Dermis microvascular lymphatic vessel endothelial cell (primary cell): ENCODE measurements at places on chromosomes 5 and 9.

- peak; percentile 82 for DNase-seq
Observed at GRCh38 chr5:179819296-179820126, 1.2 kb upstream of the SQSTM1 start.

GRCh38 chr9:1026219-1026618, 23.9 kb upstream of the DMRT2 start:
- DNase-seq: no peak

DNA sequence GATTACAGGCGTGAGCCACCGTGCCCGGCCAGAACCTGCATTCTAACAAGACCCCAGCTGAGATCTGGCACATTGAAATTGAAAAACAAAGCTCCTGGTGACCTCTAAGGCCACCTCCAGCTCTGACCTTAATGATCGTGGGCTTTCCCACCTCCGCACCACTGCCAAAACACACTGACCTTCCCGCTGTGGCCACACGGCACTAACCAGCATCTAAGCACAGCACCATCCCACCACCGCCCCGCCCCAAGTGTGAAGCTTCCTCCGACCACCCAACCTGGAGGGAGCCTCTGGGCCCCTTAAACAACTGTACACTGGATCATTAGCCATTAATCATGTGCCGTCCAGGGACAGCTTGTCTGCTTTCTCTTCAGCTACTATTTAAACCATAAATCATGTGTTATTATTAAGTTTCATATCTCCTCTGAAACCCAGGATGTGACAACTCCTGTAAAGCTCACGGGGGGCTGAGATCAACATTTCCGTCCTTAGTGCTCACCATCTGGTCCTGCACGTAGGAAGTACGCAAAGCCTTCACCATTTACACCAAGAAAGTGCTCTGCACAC, 80.6 kb downstream of the COL23A1 start:
- DNase-seq: no peak

DNA sequence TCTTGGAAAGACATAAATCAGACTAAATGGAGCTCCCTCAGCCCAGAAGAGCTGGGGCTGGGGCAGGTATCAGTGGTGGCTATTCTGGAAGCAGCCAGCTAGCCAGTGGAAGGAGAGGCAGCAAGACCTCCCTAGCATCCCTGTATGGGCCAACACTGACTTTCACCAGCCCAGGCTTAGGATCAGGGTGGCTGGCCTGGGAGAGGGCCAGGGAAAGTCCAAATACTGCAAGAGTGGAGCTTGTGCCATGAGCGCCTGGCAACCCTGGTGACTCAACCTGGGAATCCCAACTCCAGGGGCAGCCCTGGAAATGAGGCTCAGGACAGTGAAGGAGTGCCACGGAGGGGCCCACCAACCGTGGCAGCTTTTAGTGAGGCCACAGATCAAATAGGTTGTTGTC, 7.6 kb upstream of the IRF1 start:
- peak; percentile 56 for DNase-seq

DNA sequence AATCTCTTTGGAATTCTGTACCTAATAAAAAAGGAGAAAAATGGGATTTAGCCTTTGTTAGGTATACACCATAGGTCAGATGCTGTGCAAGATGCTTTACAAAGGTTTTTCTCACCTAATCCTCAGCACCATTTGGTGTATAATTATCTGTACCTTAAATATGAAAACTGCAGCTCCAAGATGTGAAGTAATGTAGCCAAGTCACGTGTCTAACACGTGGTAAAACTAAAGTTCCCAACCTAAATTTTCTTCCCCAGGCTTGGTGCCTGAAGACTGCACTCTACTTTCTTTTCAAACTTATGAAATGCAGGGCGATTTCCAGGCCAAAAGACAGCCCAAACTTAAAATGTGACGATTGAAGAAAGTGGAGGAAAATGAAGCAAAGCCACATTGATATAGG, 125.8 kb downstream of the CDH6 start:
- DNase-seq: no peak

DNA sequence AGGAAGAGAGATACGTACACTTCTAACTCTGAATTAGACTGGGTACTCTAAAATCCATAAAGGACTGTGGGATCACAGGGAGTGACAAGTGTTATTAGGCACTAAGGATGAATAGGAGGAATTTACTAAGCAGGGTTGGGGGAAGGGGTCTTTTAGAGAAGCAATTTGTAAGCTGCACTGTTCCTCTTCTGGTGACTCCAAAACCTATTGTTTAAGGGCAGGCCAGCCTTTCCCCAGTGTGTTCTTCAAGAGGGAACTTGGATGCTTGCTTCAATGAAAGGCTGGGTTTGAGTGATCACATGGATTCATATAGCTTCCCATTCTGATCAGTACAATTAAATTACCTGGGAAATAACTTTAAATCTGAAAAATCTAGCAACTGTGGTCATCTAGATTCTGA, 71.8 kb downstream of the STX17 start:
- DNase-seq: no peak

GRCh38 chr9:113381909-113382411, 5.2 kb upstream of the HDHD3 start:
- no peak for DNase-seq

DNA sequence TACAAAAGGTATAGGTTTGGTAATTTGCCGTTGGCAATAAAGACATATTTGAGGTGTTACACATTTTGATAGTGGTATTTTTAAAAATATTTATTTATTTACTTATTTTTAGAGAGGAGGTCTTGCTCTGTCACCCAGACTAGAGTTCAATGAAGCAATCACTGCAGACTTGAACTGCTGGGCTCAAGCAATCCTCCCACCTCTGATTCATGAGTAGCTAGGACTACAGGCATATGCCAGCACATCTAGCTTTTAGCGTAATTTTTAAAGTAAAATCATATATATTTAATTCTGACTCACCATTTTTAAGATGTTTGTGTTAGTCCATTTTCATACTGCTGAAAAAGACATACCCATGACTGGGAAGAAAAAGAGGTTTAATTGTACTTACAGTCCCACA, 1974.3 kb downstream of the EFNA5 start:
- no peak for DNase-seq

DNA sequence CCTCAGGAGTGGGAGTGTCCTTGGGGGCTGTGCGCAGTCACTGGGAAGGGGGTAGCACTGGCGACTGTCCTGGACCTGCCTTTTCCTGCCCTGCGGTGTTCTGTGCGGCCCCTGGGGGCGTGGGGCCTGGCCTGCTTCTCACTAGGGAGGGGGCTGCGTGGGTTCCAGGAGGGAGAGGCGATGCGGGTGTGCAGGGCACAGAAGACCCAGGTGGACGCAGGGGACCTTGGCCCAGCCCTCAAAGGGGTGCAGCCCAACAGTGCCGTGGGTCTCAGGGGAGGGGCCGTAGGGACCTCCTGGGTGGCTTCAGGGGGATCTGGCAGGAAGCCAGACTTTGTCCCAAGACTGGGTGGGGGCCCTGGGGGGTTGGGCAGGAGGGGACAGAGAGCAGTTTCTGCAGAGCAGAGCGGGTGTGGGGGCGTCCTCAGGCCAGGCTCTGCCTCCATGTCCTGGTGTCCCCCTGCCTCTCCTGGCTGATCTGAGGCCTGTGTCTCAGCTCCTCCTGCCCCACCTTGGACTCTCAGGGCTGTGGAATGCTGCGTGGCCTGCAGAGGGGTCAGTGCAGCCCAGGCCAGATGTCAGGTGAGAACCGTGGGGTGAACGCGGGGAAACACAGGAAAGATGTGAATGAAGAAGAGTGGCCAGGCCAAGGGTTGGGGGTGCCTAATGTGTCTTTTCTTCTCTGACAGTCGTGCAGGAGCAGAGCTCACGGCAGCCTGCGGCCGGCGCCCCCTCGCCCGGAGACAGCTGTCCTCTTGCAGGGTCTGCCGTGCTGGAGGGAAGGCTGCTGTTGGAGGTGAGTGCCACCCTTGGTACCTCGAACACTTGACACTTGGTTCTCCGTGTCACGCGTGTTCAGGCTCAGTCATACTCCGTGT, 54.6 kb downstream of the AHRR start:
- no peak for DNase-seq

DNA sequence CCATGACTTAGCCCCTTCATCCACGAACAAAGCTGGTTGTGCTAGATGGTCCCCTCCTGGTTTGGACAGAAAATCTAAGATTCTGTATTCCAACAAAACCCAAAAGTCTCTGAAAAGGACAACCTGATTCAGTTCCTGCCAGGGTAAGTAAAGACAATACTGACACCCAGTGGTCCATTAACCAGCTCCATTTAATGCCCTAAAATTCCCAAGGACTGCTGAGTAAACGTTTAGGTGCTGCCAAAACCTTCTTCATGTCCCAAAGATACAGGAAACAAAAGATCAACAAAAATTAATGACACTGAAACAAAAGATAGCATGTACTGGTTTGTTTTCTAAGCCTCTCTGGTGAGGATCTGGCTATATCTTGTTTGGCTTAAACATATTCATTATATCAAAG, 25.3 kb upstream of the PPP1R2B start:
- no peak for DNase-seq

DNA sequence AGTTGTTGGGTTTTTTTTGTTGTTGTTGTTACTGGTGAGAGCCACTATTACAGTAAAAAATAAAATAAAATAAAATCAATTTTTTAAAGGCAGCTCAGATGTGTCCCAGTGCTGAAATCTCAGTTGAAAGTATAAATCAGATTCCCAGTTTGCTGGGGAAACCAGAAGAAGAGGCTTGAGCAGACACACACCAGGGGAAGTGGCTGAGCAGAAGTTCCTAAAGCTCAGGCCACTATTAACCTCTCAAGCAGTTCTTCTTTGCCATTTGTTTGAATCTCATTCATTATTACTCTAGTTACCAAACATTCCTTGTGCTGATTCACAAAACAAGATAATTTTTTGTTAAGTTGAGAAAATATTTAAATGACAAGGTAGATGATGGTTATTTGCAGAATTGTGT, 70.9 kb upstream of the ZSWIM6 start:
- DNase-seq: no peak

DNA sequence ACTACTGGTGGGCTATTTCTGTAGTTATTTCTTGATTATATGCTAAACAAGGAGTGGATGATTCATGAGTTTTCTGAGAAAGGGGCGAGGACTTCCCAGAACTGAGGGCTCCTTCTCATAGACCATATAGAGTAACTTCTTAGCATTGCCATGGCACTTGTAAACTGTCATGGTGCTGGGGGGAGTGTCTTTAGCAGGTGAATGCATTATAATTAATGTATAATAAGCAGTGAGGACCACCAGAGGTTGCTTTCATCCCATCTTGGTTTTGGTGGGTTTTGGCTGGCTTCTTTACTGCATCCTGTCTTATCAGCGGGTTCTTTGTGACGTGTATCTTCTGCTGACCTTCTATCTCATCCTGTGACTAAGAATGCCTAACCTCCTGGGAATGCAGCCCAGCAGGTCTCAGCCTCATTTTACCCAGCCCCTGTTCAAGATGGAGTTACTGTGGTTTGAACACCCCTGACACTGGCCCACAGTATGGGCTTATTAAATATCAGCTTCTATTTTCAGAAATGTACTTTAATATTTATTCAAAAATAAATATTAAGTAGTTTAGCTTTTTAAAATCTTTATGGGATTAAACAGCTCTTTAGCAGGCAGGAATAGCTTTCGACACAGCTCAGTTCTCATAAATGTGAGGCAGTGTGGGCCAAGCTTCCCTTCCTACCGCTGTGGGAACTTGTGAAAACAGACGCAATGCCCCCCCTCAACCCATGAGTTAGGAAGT, 44.4 kb downstream of the GALNT12 start:
- DNase-seq: no peak

DNA sequence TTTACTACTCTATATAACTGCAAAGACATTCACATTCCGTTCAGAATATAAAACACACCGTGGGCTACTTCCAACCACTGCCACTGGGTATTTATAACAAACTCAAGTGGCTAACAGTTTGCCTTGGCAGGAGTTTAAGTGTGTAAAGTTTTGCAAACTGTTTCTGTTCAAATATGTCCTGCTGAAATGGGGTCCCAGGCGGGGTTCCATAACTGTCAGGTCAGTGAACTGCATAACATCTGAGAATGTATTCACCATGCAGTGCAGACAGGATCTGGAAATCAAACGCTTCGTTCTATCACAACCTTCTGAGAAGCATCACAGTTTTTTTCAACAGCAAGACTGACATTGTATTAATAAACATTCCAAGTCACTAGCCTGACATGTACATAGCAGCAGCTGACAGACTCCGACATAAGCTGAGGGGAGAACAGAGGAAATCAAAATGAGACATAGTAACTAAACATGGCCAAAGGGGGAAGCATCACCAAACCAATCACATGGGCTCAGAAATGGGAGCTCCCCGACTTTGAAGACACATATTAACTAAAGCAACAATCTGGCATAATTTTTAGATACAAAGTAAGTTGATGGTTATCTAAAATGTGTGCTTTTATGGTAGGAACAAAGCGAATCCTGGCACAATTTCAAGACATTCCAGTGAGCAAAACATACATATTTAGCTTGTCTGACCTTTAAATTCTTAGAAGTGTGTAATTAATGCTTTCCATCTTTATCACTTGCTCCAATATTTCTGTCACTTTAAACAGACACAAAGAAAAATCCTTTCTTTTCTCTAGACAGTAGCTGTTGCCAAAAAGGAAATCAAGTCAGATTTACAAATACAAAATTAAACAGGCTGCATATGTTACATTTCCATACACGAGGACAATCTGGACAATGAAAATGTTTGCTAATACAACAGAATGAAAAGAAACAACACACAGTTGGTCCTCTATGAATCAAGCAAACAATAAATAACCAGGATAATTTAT, 156.8 kb downstream of the MAPKAP1 start:
- DNase-seq: no peak

GRCh38 chr5:165227515-165227914, 1722.1 kb downstream of the MAT2B start:
- no peak for DNase-seq

DNA sequence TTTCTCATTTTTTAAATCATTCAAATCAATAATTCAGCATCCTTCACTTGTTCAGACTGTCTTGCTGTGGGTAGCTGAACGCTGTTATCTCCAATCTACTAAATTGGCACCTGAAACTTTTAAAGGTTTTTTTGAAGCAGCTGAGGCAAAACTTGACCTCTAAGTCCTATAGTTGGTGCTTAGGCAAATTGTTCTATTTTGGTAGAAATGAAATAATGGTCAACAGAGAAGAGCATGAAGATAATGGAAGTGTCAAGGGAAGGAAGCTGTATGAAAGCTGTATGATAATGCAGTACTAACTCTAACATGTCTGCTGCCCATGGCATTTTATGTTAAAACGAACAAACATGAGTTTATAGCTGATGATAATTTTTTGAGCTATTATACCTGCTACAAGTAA, 138.0 kb downstream of the GDNF start:
- DNase-seq: no peak

GRCh38 chr5:12313602-12314001, 409.4 kb upstream of the CTNND2 start:
- no peak for DNase-seq
